ENCODE measurements at places on chromosomes 2 and 18.

DNA sequence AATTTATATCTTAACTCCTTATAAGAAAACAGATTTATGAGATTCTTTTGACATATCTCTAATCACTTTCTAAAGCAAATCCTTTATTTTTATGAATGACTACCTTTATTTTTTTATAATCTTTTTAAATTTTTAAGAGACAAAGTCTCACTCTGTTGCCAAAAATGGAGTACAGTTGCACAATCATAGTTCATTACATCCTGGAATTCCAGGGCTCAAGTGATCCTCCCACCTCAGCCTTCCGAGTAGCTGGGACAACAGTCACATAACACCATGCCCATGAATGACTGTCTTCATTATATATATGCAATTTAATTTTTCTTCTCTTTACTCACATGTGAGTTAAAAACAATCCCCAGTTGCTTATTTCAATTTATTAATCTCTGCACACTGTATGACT is 21.7 kb downstream of the ACADL start:
- DNase-seq, result no peak

GRCh38 chr2:201696151-201696659 is 2.2 kb downstream of the MPP4 start:
- no peak for DNase-seq

DNA sequence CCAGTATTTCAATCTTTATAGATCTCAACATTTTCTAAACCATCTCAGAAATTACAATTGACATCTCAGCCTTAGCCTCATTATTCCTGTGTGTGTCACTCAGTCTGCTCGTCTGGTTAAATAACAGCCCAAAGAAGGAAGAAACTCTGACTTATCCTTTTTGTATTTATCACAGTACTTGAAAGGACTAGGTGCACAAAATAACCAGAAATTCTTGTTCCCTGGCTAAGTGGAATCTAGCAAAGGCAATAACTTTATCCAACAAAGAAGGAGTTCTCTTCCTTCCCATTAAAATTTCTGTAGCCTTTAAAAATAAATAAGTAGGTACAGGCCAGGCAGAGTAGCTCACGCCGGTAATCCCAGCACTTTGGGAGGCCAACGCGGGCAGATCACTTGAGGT is 139.9 kb upstream of the PID1 start:
- DNase-seq, result no peak

DNA sequence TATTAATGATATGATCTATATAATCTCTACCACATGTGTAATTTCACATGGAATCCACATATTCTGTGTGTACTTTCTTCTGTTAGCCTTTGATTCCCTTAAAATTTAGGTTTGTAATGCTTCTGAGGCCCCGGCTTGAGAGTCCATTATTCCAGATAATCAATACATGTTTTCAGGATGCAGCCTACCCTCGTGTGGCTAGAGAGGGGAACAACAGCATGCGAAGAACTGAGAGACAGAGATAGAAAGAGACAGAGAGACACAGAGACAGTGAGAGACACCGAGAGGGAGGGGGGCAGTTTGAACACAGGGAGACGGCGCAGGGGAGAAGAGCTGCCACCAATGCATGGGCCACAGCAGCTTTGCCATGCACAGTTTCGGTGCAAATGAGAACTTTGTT is 185.4 kb downstream of the SNTG2 start:
- DNase-seq, result no peak

DNA sequence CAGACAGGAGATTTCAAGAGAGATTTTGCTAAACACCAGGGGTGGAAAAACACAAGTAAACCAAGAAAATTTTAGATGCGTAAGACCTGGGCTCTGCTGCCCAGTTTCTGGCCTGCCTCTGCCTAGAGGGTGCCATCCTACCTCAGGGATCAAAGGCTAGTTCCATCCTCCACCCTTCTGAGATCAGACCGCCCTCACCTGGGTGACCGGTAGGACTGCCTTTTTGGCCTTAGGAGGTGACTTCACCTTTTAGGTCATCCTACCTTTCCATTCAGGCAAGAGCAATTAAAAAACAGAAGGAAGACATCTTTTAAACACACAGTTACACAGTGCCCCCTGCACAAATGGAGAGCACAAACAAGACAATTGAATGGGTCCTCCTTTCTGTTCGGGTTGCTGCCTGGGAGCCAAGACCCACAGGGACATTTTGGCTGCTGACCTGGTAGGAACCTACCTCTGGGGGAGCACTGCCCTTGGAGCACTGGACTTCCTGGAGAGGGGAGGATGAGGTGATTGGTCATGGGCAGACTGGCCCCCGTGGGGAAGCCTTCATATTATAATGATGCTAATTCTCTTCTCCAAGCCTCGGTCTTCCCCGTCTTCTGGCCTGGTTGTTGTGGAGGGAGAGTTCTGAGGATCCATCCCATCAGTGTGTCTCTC is 3.1 kb downstream of the PSD4 start:
- no peak for DNase-seq

- no peak for DNase-seq
Measured at GRCh38 chr2:241432824-241433448, 75.4 kb downstream of the STK25 start.

- DNase-seq, result no peak
Measured at GRCh38 chr18:52007105-52007504, 332.9 kb upstream of the DCC start.

DNA sequence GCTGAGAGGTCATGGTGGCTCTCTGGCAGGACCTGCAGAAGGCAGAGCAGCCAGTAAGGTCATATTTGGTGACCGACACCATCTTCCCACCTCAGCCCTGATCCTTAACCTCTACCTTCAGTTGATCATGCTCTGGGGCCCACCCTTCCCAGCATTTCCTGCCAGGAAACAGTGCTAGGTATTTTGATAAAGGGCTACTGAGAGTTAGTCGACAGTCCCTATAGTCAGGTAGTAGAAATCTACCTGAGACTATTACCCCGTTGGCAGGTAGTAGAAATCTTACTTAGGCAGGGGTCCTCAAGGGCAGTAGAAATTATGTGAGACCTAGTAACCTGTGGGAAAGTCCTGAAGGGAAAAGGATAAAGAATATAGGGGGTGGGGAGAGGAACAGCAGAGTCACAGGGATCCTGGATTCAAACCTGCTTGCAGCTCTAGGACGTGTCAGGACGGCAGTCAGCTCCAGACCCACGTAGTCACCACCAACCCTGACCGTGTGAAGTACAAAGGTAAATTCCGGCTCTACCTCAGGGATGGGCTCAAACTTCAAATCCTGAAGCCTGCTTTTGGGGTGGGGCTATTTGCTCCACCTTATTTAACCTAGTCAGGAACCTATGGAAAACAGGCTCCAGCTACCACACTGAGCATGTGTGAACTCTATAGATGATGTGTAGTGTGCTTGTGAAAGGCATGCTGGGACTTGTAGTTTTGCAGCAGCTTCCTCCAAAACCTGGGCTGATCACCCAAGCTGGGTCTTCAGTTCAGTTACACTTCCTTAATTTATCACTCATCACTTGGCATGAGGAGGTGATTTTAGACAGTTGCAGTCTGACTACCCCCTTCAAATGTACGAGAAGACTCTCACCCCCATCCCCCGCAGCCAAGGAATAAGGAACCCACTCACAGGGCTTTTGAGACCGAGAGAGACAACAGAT is at the start of gene DQX1:
TSS of gene DQX1 (minus strand) at position 515 of the 932 bp plus-strand sequence. CDS start at position 13, 502 bp downstream.
- DNase-seq, result no peak

DNA sequence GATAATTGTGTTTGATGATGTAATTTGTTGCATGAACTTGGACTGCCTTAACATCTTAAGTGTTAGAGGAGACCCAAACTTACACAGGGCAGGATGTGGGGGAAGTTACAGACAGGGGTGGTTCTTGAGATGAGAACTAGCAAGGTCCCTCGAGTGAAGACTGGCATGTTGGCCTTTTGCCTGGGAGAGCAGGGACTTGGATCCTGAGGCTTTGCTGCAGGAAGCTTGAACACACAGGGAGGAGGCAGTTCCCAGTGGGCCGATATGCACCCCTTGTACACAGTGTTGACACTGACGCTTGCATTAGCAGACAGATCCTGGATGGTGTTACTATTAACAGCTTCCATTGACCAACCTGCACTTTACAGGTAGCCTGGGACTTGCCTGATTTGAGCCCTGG is 47.5 kb downstream of the CHRNA1 start:
- no peak for DNase-seq

DNA sequence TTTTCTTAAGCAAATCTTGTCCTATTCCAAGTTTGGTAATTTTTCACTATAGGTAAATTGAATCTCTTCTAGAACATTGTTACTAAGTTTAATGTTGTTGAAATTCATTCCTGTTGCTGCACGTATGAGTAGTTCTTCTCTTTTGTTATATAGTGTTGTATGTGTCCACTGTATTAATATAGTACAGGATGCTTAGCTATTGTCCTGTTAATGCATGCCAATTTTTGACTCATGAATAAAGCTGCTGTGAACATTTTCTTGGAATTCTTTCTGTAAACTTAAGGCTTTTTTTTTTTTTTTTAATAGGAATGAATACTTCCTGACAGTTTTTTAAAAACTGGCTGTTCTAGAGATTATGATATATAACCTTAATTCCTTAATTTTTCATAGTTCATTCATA is 326.9 kb downstream of the SLC4A3 start:
- no peak for DNase-seq

DNA sequence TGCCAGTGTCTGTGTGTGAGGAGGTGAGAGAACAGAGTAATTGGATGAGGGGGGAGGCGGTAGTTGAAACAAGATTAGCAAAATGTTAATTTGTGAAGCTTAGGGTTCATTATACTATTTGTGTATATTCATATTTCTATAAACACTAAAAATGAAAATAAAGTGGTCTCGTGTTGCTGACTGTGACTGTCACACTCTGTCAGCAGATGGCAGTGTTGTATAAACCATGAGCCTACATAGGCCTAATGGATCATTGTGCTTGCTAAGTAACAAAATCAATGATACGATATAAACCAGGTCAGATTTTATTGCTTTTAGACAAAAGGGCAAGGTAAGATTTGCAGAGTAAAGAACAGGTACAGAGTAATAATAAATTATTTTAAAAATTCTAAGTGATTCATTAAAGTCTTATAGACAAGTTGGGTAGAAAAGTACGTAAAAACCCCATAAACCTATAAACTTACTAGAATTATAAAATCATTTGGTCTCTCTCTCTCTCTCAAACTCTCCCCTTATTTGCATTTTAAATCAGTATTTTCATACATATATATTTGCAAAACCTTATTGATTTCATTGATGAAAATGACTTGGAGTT is 182.7 kb downstream of the RPIA start:
- peak; percentile 51 for DNase-seq

Data from KG1 (cell line).